ENCODE measurements at places on chromosomes 7 and 10. TPM values are rescaled to one million over a fixed set of nuclear protein-coding genes. Genes with fewer than 3 reads are reported as not detected.

DNA sequence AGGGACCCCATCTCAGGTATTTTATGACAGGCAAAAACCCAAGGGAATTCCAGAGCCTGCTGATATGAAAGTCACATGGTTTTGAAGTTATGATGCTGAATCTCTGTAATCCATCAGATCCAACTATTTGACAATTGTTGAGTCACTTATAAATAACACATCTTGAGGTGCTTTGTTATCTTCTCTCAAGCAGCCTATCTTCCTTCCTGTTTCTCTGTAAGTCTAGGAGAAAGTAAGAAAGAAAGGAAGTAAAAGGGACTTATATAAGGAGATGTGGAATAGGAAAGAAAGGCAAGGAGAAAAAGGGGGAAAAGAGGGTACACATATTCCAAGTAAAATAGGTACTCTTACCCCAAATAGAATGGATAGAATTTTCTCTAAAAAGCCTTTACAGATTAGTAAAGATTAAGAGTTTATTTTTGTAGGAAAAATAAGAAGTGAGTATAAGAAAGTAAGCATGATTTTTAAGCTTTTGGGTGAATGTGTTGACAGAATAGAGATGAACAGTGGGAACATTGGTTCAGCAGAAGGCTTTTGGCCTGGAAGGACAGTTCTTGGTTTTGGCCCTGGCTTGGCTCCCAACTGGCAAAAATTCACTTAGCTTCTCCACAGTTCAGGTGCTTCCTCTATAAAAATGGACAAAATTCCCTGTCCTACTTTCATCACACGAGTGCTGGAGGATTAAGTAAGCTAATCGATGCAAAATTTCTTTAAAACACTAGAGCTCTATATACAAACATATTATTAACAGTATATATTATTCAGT lies 39.6 kb upstream of the ANK3 start:
- DNase-seq = no peak

DNA sequence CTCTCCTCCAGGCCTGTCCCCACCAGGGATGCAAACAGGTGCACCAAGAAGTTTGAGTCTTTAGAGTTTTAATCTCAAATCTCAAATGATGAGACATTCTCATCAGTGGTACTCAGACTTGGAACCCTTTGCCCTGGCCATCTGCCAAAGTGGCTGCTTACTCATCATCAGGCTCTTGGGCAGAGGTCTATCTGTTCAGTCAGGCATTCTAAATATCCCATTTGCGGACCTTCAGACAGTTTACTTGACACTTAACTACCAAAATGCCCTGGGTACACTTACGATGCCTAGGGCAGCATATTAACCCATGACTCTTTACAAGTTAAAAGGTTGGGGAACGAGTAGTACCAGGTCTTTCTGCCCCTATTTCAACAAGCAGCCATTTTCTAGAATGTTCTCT lies 61.2 kb upstream of the YAE1 start:
- peak; percentile 53 for DNase-seq

GRCh38 chr7:91326516-91327199 lies 62.4 kb downstream of the FZD1 start:
- no peak for DNase-seq

DNA sequence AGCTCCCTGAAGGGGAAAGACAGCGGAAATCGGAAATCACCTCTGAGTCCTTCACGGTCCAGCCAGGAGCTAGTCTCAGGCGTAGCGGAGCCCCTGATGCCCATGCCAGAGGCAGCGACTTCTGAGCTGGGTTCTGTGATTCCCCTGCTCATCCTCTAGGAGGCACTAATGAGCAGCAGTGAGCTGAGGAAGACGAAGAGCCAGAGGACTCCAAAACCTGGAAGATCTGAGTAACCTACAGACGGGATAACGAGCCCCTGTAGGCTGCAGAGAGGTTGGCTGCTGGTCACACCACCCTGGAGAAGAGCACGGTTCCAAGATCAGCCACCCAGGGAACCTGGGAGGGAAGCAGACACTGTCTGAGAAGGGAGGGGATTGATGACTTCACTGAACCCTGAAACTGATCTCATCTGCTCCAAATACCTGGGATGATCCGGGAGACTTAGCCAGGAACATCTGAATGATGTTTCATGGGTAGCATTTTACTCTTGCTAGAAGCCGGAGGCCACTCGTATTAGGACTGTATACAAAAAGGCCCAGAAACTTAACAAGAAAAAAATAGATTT lies 304.1 kb downstream of the PAXIP1 start:
- DNase-seq = peak; percentile 28

Gene BAIAP2L1
- 22.5 TPM for total RNA-seq

DNA sequence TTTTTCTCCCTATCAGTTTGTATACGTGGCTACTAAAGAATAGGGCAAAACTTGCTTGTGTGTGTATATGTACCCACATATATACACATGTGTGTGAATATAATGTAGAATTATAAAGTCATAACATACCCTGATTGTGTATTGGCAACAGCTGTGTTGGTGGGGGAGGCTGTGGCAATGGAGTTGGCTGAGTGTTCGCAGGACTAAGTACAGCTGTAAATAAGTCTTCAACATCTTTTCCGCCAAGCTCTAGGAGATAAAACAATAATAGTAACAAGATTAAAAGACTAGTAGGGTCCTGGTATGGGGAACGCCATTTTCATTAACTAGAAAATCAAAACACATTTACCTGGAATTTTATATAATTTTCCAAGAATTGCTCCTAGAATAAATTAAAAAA lies 168.4 kb downstream of the GALNT11 start:
- no peak for DNase-seq

Gene SPDYE5
- total RNA-seq = not detected

Gene EPO
- total RNA-seq = not detected
